ENCODE measurements at places on chromosomes 5 and 9.

GRCh38 chr9:78038620-78039300 is 7.1 kb upstream of the GNAQ start:
- no peak for DNase-seq

GRCh38 chr5:116421080-116421629 is 153.5 kb downstream of the SEMA6A start:
- DNase-seq, result no peak

- no peak for DNase-seq
Observed at GRCh38 chr5:19988457-19988856, 457 bp upstream of the CDH18 start.

DNA sequence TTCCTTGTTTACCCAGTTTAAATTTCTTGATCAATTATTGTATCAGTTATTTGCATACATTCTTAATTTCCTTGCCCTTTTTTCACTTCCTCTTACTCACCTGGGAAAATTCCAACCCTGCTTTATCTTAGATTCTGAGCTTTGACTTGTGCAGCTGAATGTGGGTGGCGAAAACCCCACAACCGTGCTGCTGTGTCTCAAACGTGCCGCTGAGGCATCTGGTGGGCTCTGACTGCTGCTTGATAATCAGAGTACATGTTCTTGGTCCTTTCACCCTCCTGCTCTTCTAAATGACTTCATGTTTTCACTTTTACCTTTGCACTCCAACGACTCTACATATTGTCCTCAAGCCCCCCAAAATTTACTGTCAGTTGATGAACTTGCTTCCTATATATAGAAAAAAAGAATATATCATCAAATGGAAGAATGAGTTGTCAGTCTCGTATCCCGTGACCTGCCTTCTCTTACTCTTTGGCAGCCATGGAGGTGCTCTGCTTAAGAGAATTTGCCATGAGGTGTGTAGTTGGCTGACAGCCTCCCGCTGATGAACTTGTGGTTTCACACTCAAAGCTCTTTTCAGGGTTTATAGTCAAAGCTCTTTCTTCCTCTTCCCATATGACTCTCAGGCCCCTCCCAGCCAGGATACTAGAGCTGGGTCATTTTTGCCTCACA is 14.0 kb upstream of the JAK2 start:
- no peak for DNase-seq

- no peak for DNase-seq
Observed at GRCh38 chr5:40594811-40595210, 84.9 kb upstream of the PTGER4 start.

DNA sequence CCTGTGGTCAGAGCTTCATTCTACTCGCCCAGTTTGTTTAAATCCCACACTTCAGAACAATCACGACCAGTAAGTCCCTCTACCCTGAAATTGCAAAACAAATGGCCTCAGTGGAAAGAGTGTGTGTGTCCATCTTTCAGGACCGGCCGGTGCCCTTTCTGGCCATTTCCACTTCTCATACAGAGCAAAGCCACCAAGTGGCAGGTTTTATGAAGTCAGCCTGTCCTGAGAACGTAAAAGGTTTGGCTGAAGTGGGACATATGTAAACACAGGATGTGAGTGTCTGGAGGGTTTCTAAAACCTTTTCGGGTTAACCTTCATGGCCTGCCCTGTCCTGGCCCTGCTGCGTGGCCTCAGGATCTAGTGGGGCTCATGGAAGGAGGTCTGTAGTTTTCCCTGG is 24.7 kb downstream of the NXNL2 start:
- DNase-seq, result no peak

GRCh38 chr9:5499889-5500398 is 10.4 kb upstream of the PDCD1LG2 start:
- peak; percentile 83 for DNase-seq

DNA sequence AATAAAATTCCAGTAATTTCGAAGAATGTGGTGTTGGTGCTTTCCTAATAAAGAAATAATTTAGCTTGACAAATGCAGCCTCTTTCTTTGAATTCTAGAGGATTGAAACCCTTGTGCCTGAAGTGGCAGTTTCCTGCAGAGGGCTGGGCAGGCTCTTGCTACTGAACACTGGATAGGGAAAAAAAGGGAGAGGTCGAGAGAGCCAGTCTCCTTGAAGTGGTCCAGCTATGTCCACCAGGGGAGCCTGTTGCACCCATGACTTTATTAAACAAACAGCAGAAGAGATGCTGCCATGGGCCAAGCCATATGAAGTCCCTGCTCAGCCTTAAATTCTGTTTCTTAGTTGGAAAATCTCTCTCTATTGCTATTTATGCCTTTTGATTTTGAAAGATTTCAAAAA is 178.4 kb downstream of the SMARCA2 start:
- no peak for DNase-seq

GRCh38 chr9:7009065-7009464 is 251.3 kb downstream of the KDM4C start:
- DNase-seq, result no peak

DNA sequence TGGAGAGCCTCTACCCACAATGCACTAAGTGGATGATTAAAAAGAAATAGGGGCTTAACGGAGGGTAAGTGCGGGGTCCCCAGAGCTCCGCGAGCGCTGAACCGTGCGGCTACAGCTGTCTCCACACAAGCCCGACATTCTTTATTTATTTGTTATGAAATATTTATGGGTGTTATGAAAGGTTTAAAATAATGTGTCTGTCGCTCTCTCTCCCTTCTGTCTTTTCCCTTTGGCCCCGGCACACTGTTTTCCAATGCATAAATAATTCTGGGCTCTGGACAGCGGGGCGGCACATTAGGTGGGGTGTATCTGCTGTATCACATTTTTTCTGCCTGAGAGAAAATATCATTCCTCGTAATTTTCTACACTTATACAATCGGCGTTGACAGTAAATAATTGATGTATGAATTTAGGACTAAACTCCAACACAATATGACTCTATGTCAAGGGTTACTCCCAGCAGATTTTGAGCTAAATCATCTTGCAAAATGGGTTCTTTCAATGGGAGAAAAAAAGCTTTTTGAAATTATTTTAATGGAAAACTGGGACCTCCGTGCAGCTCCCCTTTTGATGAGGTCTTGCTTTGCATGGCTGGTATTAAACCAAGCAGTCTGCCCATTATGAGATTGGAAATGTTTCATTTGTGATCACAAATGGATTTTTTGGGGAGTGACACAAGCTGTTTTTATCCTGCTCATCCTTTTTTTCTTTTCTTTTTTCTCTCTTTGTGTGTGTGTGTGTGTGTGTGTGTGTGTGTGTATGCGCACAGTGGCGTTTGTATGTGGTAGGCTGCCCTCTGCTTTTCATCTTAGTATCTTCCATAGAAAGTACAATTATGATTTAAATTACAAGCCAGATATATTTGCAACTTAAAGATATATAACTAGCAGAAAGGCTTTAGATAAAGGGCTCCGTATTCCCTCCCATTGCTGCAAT is 370.6 kb upstream of the IRX4 start:
- DNase-seq, result no peak

GRCh38 chr5:68884883-68885282 is 208.9 kb upstream of the SLC30A5 start:
- no peak for DNase-seq

- no peak for DNase-seq
Observed at GRCh38 chr5:80192507-80193241, 63.2 kb downstream of the SERINC5 start.

Data from COR-L47 (cell line).